ENCODE measurements at places on chromosomes 2 and 18.

GRCh38 chr2:142562900-142563299, 314.6 kb upstream of the KYNU start:
- no peak for DNase-seq

- no peak for DNase-seq
Measured at GRCh38 chr2:176160251-176160985, 3.3 kb downstream of the HOXD3 start.

DNA sequence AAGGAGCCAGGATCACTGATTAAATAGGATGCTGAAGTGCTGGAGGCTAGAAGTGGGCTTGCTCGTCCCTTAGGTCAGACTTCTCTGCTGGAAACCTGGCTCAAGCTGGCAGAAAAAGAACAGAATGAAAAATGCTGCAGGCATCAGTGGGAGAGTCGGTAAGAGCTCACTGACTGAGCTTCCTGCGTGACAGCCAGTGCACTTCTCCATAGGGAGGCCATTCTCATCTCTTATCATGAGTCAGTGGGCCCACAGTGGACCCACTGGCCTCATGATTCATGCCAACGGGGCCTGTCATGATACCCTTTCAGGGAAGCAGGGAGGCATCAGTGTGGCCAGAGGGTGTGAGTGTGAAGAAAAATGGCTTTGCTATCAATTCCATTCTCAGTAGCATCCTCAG, 498.2 kb downstream of the PTPRM start:
- no peak for DNase-seq

- no peak for DNase-seq
Measured at GRCh38 chr2:29239209-29239960, 124.2 kb downstream of the CLIP4 start.

DNA sequence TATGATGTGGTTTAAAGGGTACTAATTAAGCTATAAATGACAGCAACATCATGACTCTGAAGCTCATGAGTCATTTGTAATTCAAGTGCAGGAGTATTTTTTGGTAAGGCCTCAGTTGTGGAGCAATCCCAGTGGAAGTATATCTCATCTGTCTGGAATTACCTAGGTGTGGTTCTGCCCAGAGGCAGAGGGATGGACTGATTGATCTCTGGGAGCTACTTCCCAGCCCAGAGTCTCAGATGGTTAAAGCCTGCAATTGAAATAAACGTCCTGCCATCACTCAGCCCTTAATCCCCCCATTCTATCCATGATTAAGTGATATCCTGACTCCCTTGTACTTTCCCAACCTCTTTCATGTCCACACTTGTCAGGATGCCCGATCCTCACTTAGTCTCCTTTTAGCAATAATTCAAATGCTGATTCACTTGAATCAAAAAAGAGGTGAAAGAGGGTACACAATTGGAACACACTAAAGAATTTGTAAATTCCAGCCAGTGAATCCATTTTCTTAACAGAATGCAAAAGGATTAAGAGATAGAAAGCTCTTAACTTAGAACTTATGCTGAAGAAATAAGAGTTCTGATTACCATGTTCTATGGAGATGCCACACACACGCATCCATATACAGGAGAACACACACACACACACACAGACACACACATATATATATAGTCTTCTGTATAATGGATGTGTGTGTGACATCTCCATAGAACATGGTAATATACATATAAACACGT, 664.4 kb downstream of the NYAP2 start:
- peak; percentile 93 for DNase-seq

GRCh38 chr18:12091538-12092141, 2.0 kb upstream of the ANKRD62 start:
- DNase-seq = no peak

Measured in fibroblast of skin of abdomen (primary cell).